ENCODE measurements at places on chromosomes 3 and 15.

GRCh38 chr15:57036352-57036751 is 117.9 kb downstream of the TCF12 start:
- DNase-seq: no peak

DNA sequence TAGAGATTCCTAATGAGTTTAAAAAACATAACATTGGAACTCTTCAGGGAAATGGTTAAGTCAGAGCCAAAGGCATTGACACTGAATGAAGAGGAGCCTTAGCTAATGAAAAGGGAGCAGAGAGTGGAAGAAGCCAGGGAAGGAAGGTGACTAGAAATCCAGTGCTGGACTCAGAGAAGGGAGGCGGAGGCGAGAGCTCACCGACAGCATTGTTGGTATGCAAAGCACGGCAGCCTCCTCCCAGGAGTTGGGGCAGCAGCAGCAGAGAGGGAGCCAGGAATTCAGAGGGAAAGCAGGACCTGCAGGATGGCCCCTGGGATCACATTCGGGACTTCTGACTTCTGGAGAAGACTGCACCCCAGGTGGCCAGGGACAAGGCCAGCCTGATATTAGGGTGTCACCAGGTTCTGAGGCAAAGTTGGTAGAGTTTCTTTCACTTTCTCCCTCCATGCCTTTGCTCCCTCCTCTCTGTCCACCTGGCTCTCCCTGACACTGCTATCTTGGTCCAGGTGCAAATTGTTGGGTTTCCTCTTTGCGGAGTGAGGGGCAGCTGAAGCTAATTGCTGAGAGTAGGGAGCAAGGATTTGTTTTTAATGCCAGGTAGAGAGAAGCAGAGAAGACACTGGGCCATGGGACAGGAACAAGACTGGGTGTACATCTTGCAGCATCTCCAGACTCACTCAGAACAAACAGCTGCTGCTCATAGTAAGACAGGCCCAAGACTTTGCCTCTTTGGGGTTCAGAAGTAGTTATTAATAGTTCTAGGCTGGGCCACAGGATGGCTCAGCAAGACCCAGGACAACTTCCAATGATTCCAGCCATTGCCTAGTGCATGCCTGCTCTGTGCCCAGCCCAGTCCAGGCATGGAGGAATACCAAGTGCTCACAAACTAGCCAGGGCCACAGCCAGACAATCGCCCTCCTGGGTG is 157.9 kb downstream of the TLE3 start:
- no peak for DNase-seq

- no peak for DNase-seq
Measured at GRCh38 chr3:72141264-72141663, 356.3 kb upstream of the PROK2 start.

GRCh38 chr3:126025862-126026261 is 56.9 kb downstream of the ROPN1B start:
- DNase-seq: no peak

DNA sequence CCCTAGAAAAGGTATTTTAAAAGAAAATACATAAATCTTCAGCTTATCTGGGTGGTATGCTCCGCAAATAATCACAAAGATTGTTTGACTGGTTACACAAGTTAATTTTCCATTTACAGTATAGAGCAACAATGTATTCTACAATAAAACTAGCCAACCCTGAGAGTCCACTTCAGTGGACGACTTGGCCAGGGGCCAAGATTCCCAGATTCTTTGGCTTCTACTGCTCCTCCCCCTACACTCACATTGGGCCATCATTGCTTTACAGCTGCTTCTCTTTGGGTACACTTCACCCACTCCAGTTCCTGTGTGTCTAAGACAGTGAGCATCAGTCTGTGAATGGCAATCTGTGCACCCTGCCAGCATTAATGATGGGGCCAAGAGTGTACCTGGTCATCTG is 17.2 kb upstream of the PRICKLE2 start:
- no peak for DNase-seq

Measured in erythroblast (primary cell).